ENCODE measurements at places on chromosomes 6 and 20.

DNA sequence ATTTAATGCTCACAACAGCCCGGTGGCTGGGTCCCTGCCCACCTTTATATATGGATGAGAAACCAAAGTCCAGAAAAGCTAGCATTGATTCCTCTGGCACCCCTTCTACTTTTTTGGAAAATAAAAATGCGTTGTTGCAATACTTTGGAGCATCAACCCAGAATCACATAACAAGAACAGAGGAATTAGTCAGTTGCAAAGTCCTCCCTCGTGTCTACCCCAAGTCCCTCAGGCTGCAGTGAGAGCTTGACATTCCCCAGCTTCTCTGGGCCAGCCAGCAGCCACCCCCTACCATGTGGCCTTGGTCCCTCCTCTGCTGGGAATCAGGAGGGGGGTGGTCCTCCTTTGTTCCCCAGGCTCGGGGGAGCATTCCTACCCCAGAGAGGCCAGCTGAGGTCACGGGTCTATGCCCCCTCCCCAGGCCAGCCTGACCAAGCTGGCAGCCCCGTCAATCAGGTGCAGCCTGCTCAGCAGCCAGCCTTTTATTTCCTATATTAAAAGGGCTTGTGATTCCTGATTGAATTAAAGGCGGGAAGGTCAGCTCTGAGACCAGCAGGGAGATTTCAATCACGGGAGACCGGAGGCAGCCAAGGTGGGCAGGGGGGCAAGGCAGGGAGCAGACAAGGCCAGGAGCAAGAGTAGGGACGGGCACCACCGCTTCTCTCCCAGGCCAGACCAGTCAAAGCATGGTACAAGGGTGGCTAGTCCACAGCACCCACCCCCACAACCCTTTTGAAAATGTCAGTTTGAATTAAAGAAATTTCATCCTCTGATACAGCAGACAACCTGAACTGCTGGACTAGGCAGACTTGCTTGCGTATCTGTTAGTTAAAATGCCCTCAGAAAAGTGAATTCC, 158.9 kb downstream of the MRPL14 start:
- DNase-seq: no peak

GRCh38 chr6:44697327-44697726, 309.8 kb downstream of the CDC5L start:
- no peak for DNase-seq

- no peak for DNase-seq
Measured at GRCh38 chr6:130417951-130418350, 52.1 kb downstream of the TMEM200A start.

DNA sequence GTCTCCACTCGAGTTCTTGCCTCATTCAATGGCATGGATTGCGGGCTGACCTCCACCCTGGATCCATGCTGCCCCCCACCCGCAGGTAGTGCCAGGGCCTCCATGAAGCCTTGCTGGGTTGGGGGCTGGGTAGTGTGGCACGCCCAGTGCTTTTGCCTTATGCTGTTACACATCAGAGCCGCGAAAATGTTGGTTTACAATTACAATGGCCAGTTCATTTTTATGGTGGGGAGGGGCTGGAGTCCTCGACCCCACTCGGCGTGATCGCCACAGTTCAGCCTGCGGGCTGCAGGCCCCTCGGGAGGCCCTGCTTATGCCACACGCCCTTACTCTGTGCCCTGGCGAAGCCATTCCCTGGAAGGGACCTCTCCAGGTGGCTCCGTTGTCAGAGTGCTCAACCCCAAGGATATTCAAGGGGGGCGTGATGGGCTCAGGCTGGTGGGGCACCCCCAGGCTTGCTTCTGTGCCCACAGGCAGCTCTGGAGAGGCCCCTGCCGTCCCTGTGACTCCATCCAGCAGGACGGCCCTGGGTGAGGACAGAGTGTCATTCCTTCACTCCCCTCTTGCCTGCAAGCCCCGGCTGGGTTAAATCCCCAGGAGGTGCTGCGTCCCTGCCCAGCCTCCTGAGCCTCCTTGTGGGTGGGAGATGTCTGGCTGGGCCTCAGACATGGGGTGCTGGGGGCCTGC, 14.8 kb downstream of the ITPA start:
- DNase-seq: no peak

GRCh38 chr6:34970488-34970887, 81.4 kb downstream of the ANKS1A start:
- no peak for DNase-seq

DNA sequence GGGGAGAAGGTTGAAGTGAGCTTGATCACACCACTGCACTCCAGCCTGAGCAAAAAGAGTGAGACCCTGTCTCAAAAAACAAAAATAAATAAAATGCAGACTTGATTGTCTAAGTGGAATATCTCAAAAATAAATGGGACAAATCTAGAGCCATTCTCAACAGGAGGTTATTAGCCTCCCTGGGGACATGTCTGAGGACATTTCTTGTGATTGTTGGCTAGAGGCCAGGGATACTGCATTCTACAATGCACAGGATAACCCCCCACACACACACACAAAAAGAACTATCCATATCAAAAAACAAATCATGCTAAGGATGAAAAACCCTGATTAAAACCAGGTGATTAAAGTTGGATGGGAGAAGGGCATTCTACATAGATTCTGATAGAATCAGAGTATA, 37.5 kb downstream of the FAM217A start:
- no peak for DNase-seq

DNA sequence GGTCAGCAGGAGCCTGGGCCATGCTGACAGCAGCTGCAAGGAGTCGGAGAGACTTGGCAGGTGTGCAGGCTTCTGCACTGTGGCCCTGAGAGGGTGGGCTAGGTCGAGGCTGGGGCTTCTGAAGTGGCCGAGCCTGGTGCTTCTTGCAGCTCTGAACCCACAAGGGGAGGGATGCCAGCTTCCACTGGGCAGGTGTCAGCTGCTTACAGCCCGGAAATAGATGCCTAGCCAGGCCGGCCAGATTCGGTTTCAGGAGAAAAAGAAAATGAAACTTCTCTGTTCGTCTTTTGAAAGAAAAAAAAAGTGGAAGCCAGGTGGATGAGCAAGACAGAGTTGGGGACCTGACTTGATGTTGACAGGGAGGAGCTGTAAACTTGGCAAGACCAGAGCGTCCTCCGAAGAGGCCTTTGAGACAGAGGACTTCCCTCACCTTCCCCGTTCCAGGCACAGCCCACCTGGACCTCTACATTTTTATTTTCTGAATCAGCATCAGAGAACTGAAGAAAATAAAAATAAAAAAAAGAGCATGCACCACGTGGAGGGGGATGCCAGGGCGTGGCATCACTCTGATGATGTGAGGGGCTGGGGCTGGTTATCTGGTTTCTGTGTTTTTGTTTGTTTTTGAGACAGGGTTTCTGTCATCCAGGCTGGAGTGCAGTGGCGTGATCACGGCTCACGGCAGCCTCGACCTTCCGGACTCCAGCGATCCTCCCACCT, at the start of gene ZBP1:
Gene ZBP1 (minus strand): TSS at position 153 of the 717 bp plus-strand sequence. CDS start 131 bp downstream, at position 22.
- peak; percentile 55 for DNase-seq

- DNase-seq: no peak
Measured at GRCh38 chr20:54078296-54078984, 8.0 kb upstream of the BCAS1 start.

DNA sequence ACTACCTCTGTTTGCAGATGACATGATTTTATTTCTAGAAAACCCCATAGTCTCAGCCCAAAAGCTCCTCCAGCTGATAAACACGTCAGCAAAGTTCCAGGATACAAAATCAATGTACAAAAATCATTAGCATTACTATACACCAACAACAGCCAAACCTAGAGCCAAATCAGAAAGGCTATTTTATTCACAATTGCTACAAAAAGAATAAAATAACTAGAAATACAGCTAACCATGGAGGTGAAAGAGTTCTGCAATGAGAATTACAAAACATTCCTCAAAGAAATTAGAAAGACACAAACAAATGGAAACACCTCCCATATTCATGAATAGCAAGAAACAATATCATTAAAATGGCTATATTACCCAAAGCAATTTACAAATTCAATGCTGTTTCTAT, 65.6 kb upstream of the HTR1E start:
- DNase-seq: no peak

- no peak for DNase-seq
Measured at GRCh38 chr6:38112181-38112580, 292.7 kb downstream of the ZFAND3 start.

- no peak for DNase-seq
Measured at GRCh38 chr20:3045042-3045815, 623 bp upstream of the MRPS26 start.

DNA sequence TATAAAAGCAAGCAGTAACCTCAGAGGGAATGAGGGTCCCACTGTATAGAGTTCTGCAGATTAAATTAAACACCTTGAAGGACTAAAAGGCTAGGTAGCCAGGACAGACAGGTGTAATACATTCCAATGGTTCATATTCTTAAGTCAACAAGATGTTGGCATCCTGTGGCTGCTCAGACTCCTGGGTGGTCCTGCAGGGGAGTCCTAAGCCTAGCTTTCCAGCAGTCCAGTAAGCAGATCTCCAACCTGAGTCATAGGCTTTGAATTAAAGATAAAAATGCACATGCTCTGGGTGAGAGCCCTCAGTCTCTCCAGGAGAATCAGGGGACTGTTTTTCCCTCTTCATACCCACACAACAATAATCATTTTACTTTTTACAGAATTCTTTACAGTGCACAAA, 307.3 kb upstream of the SUPT3H start:
- DNase-seq: no peak

- no peak for DNase-seq
Measured at GRCh38 chr20:62772990-62773844, 23.1 kb upstream of the MRGBP start.

Measured in sciatic nerve (tissue), 2 donors.